ENCODE measurements at places on chromosomes 1 and 21.

DNA sequence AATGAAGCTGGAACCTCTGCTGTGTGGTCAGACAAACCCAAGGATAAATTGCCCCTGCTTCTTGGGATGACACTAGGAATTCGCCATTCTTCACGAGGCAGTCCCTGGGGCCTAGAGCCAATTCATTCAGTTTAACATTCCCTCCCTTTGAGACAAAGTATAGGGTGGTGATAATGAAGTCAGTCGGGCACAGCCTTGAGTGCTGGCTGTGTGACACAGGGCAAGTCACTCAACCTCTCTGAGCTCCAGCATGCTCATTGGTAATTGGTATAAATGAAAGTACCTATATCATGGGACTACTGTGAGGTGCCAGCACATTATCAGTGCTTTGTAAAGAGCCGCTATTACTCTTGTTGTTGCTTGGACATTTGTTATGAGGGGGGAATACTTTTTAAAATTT lies 64.9 kb upstream of the DIRAS3 start:
- no peak for DNase-seq

- no peak for DNase-seq
Measured at GRCh38 chr1:245921417-245921816, 585.7 kb downstream of the SMYD3 start.

DNA sequence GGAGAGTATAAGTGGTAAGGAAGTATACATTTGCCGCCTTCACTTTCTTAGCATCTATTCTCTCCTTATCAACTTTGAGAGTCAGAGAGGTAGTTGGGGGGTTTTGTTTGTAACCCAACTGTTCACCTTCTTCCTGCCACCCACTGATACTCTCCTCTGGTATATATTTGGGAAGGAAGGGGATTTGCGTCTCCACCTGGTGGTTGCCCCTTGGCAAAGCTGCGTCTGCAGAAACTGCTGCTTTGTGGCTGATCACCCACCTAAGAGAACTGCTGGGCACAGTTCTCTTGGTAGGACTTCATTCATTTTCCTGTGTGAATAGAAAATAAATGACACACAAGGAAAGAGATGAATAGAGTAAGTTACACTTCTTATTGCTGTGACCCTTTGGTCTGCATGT lies 87.0 kb downstream of the SYT14 start:
- no peak for DNase-seq

GRCh38 chr1:100304921-100305320 lies 38.9 kb downstream of the RTCA start:
- DNase-seq = no peak

DNA sequence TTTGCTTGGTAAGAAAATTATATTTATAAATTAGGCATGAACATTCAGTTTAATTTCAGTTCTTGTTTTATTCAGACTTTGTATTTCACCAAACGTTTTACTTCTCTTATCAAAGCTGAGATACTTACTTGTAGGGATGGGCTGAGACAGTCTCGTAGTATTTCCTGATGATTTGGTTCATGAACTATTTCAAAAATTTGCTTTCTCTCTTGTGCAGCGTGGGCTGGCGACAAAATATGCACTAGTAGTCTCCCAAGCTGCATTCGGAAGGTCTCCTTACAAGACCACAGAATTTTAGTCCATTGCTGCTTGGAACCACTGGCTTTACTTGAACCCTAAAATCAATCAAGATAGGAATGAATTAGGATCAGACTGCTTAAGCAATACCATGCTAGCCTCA lies 91.7 kb upstream of the GNG4 start:
- no peak for DNase-seq

DNA sequence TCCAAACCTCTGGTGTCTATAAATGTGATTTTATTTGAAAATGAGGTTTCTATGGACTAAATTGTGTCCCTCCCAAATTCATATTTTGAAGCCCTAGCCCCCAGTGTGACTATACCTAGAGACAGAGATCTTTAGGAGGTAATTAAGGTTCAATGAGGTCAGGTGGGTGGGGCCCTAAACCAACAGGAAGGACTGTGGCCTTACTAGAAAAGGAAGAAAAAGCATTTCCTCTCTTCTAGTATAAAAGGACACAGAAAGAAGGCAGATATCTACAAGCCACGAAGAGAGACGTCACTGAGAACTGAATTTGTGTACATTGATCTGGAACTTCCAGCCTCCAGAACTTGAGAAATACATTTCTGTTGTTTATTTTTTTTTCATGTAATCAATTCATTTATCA lies 123.1 kb upstream of the RUNX1 start:
- DNase-seq = no peak

- no peak for DNase-seq
Measured at GRCh38 chr1:205530116-205530515, 25.6 kb downstream of the CDK18 start.

GRCh38 chr1:37755290-37755689 lies 9.6 kb downstream of the EPHA10 start:
- no peak for DNase-seq

DNA sequence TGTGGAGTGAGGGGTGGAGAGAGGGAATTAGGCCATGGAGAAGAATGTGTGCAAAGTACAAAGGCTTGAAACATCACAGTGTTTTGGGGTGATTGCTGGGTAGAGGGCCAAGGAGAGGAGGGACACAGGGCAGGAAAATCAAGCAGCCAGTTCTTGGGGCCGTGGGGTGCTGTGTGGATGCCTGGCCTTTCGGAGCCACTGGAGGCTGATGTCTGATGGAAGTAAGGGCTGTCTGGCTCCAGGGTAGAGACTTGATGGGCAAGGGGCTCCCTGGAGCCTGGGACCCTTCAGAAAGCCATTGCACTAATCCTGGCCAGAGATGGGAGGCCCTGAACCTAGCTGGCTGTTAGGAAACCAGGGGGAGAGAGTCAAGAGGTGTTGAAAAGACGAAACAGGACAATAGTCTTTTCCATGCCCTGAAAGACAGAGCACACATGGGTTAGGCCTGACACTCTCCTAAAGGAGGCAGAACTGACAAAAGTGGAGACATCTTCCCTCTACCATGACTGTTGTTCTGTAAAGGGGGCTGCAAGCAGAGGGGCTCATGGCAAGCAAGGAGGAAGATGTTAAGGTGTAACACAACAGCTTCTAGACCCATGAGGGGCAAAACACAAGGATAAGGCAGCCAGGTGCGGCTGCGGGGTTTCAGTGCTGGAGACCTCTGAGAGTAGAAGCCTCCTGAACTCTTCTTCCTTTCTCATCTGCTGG lies 21.0 kb downstream of the ATF3 start:
- DNase-seq = no peak

DNA sequence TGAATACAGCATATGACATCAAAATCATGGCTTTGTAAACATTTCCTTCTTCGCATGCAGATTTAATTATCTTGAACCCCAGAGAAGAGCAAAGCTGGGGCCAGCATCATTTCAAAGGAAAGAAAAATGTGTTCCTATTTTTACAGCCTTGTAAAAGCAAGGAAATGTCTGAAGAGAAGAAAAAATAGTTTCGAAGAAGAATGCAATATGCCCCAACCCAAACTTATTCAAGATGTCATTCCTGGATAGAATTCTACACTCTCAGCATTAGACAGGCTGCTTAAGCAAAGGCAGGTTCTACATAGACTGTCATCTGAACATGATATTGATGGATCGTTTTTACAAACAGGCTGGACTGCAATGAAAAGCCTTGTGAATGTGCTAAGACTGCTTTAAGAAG lies 900.8 kb downstream of the TTLL7 start:
- peak; percentile 67 for DNase-seq

DNA sequence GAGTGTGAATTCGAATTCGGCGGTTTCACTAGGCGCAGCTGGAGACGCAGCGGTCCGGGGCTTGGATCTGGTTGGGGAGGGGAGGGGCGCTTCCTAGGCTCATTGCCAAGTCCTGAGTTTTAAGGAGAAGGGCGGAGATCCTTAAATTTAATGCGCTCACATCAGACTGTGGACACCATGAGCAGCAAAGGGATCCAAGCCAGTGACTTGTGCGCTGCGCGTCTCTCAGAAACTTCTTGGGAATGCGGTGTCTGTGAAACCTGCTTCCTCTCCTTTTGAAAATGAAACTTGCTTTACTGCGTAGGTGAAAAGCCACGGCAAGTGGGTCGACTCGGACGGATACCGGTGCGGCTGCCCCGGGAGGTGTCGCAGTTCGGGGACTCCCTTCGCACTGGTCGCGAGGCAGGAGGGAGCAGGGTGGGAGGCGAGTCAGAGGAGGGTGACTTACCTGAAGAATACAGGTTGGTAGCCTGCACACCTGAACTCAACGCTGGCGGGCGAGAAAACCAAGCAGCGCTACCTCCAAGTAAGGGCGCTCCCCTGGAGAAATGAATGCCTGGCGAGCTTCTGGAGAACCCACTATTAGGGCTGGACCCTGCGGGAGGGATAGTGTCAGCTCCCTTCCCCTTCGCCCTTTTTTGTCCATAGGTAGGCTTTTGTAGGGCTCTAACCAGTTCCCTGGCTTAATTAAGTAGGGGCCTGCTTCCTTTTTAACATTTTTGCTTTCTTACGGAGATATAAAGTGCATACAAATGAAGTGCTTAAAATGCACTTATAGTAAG lies 992 bp downstream of the TENT5C start:
- peak; percentile 69 for DNase-seq

- no peak for DNase-seq
Measured at GRCh38 chr1:42960566-42961311, 2.1 kb upstream of the SLC2A1 start.

- DNase-seq = no peak
Measured at GRCh38 chr1:57966751-57967406, 543.0 kb upstream of the DAB1 start.

- DNase-seq = no peak
Measured at GRCh38 chr1:40507973-40508372, 594 bp upstream of the EXO5 start.

GRCh38 chr1:67816095-67816475 lies 17.2 kb downstream of the GNG12 start:
- no peak for DNase-seq

- DNase-seq = no peak
Measured at GRCh38 chr21:16407403-16408240, 677.8 kb downstream of the USP25 start.

DNA sequence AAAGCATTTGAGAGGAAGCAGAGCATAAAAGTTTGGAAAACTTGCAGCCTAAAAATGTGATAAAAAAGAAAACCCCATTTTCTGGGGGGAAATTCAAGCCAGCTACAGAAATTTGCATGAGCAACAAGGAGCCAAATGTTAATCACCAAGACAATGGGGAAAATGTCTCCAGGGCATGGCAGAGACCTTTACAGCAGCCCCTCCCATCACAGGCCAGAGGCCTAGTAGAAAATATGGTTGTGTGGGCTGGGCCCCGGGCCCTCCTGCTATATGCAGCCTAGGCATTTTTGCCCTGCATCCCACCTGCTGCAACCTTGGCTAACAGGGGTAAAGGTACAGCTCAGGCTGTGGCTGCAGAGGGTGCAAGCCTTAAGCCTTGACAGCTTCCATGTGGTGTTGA lies 299.6 kb upstream of the NCAM2 start:
- no peak for DNase-seq

GRCh38 chr1:208841436-208841835 lies 597.3 kb upstream of the PLXNA2 start:
- DNase-seq = no peak

All from muscle of arm (tissue), 14 donors.